MCF 10A (cell line): ENCODE measurements at places on chromosomes 2 and 18.

- H3K4me1 ChIP-seq = no peaks in the 10 kb centered on the region
- H3K4me3 ChIP-seq = no peak overlapping the region
- no peaks in the 10 kb centered on the region for H3K27me3 ChIP-seq
Observed at GRCh38 chr2:125324273-125324672, 1299.2 kb downstream of the CNTNAP5 start.

DNA sequence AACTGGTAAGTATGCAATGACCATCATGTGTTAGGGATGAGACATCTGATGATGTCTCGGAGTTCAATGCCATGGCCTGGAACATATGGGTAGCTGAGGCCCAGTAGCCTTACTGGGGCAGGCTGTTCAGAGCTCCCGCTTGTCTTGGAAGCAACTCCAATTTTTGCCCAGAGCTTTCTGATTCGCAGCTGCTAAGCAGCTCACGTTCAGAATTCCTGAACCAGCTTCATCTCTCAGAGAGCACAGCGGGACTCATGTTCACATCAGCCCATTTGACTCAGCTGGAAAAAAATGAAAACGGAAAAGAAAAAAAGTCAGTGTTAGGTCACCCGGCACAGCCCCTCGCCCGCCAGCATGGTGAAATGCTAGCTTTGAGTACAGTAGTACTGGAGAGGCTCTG is 16.8 kb upstream of the LRATD1 start:
- DNase-seq = no peak
- H3K27me3 ChIP-seq = no peaks in the 10 kb centered on the region
- no peak overlapping the region for H3K27ac ChIP-seq
- H3K4me1 ChIP-seq = no peaks in the 10 kb centered on the region
- no peaks in the 10 kb centered on the region for H3K36me3 ChIP-seq
- H3K4me3 ChIP-seq = no peak overlapping the region

DNA sequence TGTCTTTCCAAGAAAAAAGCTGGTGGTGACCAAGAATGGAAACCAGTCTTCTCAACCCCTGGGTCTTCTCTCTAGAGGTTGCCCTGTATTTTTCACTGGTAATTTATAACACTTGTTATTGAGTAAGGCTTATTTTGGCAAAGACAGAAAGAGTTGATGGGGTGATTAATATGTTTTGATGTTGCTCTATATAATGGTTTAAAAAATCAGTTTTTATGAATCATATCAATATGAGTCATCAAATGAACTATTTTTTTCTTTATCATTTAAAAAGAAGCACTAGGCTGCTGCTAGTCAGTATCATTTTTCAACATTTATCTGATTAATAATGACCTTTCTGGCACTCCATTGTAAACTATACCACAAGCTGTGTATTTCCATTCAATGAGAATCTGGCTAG is 1142.2 kb downstream of the LRP1B start:
- no peaks in the 10 kb centered on the region for H3K27me3 ChIP-seq
- H3K27ac ChIP-seq = no peak overlapping the region
- peak; percentile 21 for DNase-seq
- H3K4me3 ChIP-seq = no peak overlapping the region
- H3K4me1 ChIP-seq = no peaks in the 10 kb centered on the region

DNA sequence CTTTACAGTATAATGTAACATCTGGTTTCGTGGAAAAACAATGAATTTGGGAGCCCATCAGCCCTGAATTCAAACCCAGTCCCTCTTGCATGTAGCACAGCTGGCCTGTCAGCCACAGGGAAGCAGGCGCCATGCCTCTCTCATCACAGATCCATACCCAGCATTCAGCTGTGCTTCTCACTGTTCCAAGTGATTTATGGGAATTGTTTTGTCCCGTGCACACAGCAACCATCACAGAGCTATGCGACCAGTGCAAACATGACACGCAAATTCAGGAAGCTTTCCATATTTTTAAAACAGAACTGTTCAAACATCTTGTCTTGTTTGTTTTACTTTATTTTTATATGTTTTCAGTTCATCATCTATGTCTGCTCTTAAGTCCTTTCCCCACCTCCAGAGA is 496.1 kb downstream of the EIPR1 start:
- H3K4me3 ChIP-seq = no peak overlapping the region
- H3K4me1 ChIP-seq = no peaks in the 10 kb centered on the region
- no peak overlapping the region for H3K27ac ChIP-seq

DNA sequence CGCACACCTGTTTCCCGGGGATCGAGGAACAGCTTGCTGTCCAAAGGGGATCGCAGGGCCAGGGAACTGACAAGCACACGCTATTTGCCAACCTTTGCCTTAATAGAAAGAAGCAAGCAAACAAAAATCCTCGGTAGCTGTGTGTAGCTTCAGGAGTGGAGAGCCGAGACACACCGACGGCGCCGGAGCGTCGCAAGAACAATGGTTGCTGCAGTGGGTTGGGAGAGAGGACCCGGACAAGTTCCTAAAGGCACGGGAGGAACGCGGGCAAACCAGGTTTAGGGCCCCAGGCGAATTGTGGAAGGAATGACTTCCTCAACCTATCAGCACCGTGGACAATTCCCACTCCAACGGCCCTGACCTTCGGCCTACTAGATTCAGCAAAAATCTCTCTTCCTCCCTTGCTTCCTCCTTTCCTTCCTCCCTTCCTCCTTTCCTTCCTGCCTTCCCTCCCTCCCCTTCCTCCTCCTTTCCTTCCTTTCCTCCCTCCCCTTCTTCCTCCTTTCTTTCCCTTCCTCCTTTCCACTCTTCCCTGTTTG is 4.9 kb upstream of the NEUROD1 start:
- no peaks in the 10 kb centered on the region for H3K4me1 ChIP-seq
- no peak overlapping the region for H3K27ac ChIP-seq
- peaks cover 7% of the 10 kb centered on the region for H3K36me3 ChIP-seq

DNA sequence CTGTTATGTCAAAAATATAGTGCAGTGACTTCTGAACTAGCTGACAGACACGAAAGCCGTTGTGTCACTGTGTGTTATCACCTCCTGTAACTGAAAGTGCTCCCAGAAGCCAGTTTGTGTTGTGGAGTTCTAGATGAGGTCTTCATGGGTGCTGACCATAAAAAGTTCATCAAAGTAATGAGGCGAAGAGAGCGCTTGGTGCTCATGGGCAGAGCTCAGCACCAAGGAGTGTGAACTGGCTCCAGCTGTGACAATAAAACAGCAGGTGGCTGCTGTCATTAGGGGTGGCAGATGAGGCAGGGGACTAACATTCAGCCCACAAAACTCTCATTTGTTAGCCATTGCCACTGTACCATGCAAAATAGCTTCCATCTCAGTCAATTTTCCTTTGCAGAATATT is 151.1 kb downstream of the ZNF407 start:
- no peaks in the 10 kb centered on the region for H3K27me3 ChIP-seq
- no peak for DNase-seq
- H3K4me3 ChIP-seq = no peak overlapping the region
- no peaks in the 10 kb centered on the region for H3K36me3 ChIP-seq
- peaks cover 9% of the 10 kb centered on the region for H3K4me1 ChIP-seq
